NCI-H2081 treated with DMSO at 0.1 percent for 48 hours (cell line): ENCODE measurements at places on chromosomes 2 and 18.

DNA sequence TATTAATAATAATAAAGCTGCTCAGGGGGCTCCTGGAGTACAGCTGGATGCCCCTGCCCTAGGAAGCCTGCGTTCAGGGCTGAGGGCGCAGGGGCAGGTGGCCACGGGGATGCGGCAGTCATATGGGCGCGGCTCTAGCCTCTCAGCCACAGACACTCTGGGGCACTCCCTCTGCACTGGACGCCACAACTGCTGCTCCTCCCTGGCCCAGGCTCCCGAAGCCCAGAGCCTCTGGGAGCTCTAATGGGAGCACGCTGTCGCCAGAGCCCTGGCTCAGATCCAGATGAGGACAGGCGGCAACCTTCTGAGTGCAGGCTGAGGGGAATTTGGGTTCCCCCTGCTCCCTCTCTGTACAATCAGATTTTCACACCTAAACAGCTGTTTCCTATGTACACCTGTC lies 93.6 kb downstream of the MTCL1 start:
- no peak for DNase-seq

DNA sequence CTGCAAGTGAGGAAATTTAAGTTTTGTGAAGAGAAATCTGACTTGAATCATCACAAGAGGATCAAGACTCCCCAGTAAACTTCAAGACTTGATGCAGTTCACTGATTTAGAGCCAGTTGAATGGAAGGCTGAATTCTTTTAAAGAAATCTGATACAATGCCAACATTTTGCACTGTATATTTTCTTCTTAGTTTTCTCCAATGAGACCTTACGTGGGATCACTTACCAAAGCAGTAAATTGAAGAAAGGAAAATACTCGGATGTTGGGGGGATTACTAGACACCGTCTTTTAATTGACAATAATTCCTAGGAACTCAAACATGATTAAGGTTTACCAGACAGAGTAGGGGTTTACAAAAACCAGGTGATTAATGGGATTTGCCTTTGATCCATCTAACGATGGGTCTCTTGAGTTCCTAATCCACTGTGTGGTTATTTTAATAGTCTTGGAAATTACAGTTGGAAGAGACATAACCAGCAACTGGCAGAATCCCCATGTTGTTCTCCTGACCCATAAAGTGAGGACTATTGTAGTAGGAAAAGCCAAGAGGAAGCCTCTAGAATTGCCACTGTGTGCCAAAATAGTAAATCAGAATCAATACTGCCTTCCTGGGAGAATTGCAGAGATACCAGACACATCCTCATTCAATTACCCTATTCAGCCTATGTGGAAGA lies 354.5 kb downstream of the PID1 start:
- no peak for DNase-seq

- DNase-seq, result no peak
These were observed 39.0 kb downstream of the COA5 start for GRCh38 chr2:98569197-98569793.

GRCh38 chr18:7303316-7304060 lies 72.6 kb downstream of the LRRC30 start:
- no peak for DNase-seq

DNA sequence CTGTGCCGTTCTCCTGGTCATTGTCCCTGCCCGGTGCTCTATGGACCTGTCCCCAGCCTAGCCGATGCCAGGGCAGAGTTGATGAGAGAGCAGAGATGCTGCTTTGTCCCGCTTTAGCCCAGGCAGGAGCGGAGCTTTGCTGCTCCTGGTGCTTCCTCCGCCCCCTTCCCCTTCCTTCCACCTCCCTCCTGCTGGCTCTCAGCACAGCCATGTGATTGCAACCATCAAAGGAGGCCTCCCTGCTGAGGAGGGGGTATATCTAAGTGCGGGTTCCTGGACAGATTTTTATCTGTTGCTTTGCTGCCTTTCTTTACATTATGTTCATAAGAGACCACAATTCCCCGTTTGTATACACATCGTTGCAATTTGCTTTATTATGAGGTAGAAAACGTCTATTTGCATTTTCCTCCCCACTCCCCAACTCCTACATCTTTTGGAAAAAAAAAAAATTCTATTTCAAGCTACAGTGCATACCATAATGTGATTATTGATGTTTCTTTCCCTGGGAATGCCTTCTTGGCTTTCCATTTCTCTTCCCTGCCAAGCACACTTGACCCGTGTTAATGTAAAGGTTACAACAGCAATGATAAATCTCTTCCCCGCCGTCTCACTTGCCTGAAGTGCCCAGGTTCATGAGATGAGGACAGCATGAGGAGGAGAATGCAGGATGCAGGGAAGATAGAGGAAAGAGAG lies 25.4 kb downstream of the ALPK2 start:
- no peak for DNase-seq

DNA sequence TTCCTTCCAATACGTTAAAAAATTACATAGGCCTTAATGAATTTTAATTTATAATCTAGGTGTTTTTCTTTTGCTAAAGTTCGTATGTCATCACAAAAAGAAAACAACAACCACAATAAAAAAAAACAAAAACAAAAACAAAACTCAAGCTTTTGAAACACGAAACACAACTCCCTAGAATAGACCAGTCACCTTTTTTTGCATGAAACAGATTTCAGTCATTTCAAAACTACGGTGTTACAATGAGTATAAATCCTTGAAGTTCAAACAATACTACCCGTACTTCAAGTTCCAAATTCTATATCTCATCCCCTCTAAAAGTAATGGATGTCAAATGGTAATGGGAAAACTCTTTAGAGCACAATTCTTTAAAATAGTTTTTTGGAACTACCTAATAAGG lies 142.4 kb downstream of the CDH2 start:
- DNase-seq, result no peak

- no peak for DNase-seq
These were observed at the start of gene CYS1 for GRCh38 chr2:10079870-10080535. Gene CYS1, minus strand, starts transcription at chr2:10080411. Its CDS starts 188 bp downstream, at chr2:10080223.

DNA sequence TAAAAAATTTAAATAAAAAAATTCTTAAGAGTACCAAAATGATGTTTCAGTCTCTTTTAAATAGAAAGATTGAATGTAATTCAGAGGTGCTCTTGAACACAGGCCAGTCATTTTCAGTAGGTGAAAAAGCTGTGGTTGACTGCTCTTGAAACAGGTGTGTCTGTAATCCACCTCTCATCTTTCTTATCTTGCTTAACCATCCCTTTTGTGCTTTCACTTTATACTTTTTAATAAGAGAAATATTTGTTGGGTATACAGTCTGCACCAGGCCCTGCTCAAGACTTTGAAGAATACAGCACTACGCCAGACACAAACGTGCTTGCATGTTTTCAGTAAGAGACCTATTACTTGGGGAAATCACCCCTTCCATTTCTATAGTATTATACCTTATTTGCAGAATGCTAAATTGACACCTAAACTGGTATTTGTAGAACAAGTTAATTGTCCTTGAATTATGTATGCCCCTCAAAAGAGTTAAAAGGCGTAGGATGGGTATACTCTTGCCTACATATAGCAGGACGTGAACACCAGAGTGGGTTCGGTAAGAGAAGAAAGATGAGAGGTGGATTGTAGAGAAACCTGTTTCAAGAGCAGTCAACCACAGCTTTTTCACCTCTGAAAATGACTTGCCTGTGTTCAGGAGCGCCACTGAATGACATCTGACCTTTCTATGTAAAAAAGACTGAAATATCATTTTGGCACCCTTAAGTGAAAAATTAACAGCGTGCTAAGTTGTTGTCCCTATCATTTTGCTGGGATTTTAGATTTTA lies 4.0 kb upstream of the RTN4 start:
- no peak for DNase-seq

- no peak for DNase-seq
These were observed 6.2 kb downstream of the ZBTB7C start for GRCh38 chr18:48402953-48403352.

- no peak for DNase-seq
These were observed 318.7 kb downstream of the GBX2 start for GRCh38 chr2:235849489-235849888.

GRCh38 chr2:174327841-174328113 lies 7.0 kb upstream of the SP9 start:
- DNase-seq, result no peak

DNA sequence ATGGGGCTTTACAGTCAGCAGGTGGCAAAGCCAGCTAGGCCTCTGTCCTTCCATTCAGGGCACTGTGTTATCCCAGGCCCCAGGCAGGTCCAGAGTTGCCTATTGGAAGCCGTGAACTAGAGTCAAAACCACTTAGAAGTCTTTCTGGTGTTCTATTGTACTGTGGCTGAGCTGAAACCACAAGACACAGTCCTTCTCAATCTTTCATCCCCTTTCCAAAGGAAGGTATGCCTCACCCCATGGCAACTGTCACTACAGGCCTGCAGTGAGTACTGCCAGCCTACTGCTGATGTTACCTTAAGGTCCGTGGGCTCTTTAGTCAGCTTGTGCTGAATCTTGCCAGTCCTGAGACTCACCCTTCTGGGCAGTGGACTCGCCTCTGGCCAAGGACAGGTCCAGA lies 181.6 kb downstream of the GULP1 start:
- no peak for DNase-seq

DNA sequence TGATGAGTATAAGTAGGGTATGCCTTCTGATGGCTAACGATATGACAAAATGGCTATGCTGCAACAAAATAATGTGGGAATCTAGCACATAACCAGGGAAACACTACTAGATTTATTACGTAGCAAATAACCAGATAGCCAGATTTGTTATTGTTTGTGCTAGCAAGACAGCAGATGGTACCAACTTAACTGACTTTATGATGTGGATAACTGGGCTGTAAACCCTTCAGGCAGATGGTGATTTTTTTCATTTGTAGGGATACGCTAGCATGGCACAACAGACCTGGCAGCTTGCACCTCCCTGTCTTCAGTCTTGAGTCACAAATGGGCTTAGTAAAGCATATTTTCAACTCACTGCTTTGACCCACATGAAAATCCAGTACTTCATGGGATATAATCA lies 48.7 kb downstream of the PRELID3A start:
- no peak for DNase-seq

- DNase-seq, result no peak
These were observed 254.3 kb downstream of the RBM43 start for GRCh38 chr2:151007365-151007764.

DNA sequence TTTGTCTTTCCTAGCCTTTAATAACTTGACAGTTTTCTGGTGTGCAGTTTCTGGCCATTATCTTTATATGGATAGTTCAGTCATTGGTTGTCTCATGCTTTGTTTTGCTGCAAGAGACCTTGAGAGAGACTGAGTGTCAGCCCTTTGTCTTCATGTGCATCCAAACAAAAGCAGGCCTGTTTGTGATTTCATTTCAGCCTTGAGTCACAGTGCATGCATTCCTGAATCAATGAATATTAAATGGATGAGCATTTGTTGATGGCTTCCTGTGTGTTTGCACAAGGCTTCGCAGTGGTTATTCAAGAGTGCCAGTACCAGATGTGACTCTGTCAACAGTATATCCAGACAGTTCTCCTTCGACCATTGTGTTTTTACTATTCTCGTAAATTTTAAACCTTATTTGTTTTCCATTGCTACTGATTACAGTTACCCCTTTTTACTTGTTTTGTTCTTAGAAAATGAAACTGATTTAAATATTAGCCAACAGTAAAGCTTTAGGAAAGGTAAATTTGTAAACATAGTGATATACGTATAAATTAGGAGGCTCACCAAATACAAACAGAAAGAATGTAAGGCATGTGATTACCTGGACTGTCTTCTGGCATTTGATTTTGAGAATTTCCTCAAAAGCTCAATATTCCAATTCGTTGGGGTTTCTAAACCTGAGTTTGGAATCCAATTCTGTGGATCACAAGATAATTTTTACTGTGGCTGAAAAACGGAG lies 319.8 kb downstream of the CTNNA2 start:
- no peak for DNase-seq

GRCh38 chr2:109497463-109497862 lies 116.3 kb downstream of the SEPTIN10 start:
- DNase-seq, result no peak

DNA sequence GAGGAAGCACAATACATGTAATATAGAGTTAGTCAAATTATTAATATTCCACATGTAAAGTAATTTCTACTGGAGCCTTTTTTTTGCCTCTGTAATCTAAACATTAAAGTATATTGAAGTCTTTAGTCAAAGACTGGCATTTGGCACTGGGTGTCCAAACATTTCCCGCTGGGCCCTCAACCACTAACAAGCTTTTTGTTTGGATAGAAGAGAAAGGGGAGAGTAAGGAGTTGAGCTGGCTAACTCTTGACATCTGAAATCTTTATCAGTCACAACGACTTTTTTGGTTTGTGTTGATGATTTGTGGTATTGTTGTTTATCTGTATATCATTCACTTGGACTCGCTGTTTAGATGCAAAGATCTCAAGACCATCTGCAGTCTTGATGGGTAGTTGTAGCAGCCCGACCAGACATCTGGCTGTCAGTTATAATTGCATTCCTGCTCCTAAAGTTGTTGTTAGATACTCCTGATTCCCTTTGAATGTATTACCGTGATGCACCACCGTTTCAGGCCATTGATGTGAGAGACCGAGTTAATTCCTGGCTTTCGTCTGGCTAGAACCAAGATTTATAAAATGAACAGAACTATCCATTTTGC lies 379.6 kb downstream of the MTX2 start:
- no peak for DNase-seq

DNA sequence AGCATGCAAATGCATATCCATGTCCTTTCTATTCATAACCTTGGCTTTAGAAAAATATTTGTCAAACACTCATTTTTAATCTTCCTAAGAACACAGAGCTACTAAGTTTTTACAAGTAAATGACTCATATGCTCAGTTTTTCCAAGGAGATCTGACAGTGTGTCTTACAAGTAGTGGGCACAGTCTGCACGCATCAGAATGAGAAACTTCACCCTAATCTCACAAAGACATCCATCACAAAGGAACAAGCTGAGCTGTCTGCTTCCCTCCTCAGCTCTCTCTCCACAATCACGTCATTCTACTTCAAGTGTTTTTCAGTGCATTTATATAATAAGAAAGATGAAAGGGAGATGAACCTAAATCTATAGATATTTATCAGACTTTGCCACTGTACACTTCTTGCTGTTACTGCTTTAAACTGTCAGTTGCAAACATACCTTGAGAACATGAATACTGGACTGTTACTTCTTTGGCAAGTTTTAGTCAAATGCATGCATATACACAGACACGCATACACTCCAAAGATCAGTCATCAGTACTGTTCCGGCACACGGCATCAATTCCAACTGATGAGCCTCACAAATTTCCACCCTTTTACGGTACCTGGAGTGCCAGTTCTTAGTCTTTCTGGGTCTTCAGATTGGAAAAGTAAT lies 75.7 kb downstream of the RBMS1 start:
- DNase-seq, result no peak

- no peak for DNase-seq
These were observed 24.4 kb downstream of the EMILIN2 start for GRCh38 chr18:2871111-2871720.
